ENCODE measurements at places on chromosomes 2 and 18.

- DNase-seq, result no peak
Observed at GRCh38 chr18:52685316-52685715, 345.3 kb downstream of the DCC start.

DNA sequence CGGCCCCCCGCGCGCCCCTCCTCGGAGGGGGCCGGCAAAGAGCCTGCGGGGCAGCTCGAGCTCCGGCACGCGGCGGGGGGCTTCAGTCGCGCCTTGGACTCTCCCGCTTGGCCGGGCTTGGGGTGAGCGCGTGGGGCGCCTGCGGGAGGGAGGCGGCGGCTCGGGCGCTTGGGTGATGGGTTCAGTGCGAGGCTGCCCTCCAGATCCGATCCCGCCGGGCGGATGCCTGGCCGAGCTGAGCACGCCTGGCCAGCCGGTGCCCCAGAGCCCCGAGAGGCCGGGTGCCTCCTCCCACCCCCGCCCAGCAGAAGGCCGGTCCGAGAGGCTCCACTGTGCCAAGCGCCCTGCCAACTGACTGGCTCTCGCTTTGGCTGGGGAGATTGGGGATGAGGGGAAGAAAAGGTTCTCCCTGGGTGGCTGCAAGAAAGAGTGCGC, 273 bp upstream of the NXPH2 start:
- DNase-seq, result no peak

DNA sequence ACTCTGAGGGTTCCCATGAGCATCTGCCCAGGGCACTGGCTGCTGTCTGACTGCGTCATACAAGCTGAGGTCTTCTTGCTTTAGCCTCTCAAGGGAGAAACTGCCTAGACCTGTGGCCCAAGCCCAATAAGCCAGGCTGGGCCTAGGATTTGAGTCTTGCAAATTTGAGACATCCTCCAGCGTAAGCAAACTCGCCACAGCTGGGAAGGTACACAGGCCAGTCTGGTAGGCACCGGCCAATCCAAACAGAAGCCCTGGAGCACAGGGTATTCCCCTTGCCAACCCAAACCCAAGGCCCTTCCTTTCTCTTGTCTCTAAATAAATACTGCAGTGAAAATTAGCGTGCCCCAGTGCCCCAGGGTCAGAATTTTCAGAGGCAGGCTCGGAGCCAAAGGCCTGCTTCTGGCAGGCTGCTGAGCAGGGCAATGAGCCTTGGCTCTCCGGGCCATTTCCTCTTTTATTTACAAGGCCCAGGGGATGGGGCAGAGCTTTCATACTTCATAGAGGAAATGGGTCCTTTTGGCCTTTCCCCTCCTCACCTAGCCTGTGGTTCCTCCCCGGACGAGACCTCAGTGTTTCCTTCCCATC, 33.3 kb downstream of the POLR1A start:
- DNase-seq, result no peak

DNA sequence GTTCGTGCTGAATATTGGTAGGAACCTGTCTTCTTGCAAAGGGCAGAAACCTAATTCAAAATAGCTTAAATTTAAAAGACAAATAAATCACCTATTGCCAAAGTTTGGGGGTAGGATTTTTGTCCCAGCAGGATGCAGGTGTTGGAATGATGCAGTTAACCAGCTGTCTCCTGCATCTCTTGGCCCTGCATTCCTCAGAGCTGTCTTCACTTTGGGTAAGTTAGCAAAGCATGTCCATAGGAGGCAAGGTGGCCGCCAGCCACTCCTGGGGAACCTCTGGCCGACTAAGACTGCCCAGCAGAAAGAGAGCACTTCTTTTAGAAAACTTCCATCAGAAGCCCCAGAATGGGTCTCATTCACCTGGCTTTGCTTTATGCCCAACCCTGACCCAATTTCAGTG, 20.5 kb upstream of the NYAP2 start:
- DNase-seq, result no peak

- DNase-seq, result no peak
Observed at GRCh38 chr2:20486571-20486970, 39.7 kb downstream of the RHOB start.

GRCh38 chr18:77165503-77166188, 33.1 kb upstream of the MBP start:
- no peak for DNase-seq

- DNase-seq, result no peak
Observed at GRCh38 chr2:101251844-101252407, 760 bp upstream of the CNOT11 start.

GRCh38 chr2:150698016-150698661, 210.7 kb upstream of the RND3 start:
- no peak for DNase-seq

GRCh38 chr18:25109484-25109883, 242.5 kb downstream of the ZNF521 start:
- no peak for DNase-seq

- DNase-seq, result no peak
Observed at GRCh38 chr2:160087854-160088745, 25.7 kb upstream of the PLA2R1 start.

GRCh38 chr2:128309280-128310093, 9.2 kb downstream of the HS6ST1 start:
- DNase-seq, result no peak

DNA sequence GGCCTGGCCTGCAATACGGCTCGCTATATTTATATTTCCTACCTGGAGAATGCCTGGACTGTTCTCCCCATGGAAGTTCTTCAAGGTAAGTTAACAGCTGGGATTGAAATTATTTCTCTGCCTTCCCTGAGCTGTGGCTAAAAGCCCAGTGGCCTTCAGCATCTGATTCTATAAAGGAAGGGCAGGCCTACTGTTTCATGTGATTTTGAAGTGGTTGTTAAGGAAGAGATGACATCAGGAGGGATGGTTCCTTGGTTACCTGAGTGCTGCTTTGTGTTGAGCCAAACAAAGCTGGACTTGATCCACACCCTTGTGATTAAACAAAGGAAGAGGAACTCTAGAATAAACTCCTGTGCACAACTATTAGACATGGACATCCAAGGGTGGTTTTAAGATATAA, 61.6 kb downstream of the MFSD6 start:
- DNase-seq, result no peak

DNA sequence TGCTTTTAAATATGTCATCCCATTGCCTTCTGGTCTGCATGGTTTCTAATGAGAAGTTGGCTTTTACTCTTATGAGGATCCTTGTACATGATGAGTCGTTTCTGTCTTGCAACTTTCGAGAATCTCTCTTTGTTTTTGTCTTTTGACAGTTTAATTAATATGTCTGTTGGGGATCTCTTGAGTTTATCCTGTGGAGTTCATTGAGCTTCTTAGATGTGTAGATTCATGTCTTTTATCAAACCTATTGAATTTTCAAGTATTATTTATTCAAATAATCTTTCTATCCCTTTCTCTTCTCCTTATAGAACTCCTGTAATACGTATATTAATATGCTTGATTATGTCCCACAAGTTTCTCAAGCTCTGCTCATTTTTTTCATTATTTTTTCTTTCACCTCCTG, 67.9 kb downstream of the TMEM185B start:
- DNase-seq, result no peak

DNA sequence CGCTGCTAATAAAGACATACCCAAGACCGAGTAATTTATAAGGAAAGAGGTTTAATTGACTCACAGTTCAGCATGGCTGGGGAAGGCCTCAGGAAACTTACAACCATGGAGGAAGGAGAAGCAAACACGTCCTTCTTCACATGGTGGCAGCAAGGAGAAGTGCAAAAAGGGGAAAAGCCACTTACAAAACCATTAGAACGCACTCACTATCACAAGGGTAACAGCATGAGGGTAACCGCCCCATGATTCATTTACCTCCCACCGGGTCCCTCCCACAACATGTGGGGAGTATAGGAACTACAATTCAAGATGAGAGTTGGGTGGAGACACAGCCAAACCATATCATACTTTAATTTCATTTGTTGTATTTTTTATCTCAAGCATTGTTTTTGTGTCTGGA, 67.5 kb downstream of the ATP9B start:
- no peak for DNase-seq

GRCh38 chr2:231297108-231297908, 98.2 kb upstream of the B3GNT7 start:
- no peak for DNase-seq

DNA sequence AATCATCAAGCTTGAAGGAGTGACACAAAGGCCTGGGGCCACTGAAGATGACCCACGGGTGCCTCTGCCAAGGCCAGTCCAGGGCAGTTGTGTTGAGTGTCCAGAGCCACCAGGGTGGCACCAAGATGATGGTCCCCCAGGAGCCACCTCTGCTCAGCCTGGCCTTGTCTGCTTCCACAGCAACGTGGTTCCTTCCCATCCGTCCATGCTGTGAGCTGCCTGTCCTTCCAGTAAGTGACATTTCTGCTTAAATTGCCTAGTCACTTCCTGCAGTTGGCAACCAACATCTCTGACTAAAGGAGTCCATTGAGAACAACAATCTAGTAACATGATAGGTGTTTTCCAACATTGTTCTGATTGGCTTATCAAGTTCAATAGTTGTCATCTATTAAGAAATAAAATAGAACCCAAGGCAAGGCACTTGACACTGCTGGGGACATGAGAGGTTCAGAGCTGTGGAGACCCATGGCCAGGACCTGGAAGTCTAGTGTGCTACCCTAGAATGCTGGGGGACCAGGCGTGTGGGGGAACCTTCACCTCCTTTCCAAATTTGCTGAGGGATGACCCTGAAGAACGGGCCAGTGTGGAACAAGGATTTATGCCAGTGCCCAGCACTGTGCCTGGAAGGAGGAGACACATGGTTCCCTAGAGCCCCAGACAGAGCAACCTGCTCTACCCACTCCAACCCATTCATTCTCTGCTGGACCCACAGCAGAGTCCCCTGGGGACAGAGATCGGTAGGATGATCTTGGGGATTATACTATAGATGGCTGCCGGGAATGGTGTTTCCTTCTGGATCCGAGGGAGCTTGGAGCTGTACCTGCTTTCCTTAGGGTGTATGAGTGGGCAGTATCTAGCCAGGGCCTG, 98.9 kb upstream of the EPC2 start:
- no peak for DNase-seq

DNA sequence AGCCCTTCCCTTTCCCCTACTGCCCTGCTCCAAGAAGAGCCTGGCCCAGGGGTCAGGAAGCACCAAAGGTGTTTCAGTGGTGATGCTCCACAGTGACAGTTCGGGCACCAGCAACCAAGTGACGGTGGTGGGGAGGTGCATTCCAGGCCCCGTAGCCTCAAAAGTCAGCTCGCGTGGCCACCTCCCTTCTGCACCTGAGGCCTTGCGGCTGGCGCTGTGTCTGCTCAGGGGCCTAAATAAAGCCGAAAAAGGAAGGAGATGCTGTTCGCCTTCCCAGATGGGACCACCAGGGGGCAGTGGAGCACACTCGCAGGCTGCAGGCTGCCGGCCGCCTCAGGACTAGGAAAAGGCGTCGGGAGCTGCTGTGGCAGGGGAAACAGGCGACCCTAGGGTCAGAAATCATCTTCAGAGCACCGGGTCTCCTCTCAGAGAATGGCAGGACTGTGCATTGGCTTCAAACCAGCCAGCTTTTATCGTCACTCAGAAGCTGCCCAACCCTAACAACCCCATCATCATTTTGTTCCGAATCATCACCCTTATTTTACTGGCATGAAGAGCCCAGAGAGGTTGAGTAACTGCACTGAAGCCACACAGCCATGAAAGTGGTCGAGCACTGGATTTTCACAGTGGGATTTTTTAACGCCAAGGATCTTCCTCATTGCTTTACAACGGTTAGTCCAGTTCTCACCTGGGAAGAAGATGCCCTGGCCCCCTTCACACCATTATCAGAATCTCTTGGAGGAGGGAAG, 213.0 kb upstream of the CELF4 start:
- no peak for DNase-seq

DNA sequence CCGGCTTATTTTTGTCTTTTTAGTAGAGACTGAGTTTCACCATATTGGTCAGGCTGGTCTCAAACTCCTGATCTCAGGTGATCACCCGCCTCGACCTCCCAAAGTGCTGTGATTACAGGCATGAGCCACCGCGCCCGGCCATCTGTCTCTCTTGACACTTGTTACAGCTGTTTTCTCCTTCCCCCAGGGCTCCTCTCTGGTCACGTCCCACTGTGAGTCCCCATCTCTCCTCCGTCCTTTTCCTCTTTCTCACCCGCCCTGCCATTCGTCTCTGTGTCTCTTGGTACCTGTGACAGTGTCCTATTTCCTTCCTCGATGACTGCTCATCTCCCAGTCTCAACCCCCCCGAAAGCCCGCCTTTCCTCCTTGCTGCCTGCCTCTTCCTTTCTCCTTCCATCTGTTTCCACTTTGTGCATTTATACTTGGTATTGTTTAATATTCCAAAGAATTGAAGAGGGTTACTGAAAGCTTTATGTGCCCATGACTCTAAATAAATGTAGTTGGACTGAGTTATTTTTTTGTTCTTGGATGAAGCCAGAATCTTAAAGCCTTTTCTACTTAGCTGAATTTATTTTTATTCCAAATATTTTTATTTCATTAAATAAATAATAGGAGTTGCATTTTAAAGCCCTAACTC, 241.5 kb downstream of the SH3RF3 start:
- DNase-seq, result no peak

DNA sequence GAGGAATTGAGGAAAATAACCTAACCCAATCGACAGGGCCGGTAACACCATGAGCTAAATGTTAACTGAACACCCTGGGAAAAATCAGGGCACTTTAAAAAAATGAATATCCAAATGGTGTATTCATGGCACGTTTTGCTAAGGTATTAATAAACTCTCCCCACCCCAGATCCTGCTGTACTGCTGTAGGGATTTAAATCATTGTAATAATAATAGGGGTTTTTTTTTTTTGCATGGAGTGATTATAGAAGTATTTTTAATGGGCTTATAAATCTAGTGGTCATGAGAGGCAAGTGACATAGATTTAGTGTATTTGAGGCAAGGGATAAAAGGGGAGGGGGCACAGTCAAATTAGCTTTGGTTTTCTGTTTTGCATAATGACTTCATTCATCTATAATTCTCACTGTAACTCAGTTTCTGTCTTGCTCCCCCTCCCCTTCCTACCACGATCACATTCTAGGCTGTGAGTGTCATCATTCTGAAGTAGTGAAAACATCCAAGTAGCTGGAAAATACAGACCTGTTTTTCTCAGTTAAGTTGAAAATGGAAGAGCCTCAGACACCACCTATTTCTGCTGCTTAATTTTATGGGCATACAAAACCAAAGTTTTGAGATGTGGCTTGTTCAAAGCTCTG, 18.2 kb upstream of the MGAT5 start:
- no peak for DNase-seq

GRCh38 chr2:158463496-158464095, 6.8 kb downstream of the PKP4 start:
- DNase-seq, result no peak

- DNase-seq, result no peak
Observed at GRCh38 chr18:54100920-54101470, 123.5 kb downstream of the MBD2 start.

- DNase-seq, result no peak
Observed at GRCh38 chr2:227057060-227057459, 106.9 kb downstream of the COL4A4 start.

- DNase-seq, result no peak
Observed at GRCh38 chr2:217440000-217440399, 562.8 kb downstream of the TNS1 start.
